Activated naive CD8-positive, alpha-beta T cell treated with anti-CD3 and anti-CD28 coated beads for 36 hours (primary cell): ENCODE measurements at places on chromosomes 16 and 17.

DNA sequence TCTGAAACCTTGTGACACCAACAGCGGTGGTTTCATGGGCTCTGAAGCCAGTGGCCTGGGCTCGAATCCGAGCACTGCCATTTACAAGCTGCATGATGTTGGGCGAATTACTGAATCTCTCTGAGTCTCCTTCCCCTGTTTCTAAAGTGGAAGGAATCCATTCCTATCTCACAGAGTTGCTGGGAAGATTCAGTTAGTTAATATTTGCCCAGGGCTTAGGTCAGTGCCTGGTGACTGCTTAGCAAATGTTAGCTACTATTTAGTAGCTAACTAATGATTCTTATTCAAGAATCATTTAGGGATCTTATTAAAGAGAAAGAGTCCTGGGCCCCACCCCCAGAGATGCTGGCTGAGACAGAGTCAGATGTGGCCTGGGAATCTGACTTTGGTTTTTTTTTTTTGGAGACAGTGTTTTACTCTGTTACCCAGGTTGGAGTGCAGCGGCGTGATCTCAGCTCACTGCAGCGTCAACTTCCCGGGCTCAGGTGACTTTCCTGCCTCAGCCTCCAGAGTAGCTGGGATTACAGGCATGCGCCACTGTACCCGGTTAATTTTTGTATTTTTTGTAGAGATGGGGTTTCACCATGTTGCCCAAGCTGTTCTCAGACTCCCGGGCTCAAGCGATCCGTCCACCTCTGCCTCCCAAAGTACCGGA lies 33.6 kb upstream of the RAI1 start:
- no peaks in the 10 kb centered on the region for H3K27me3 ChIP-seq
- no peak overlapping the region for H3K27ac ChIP-seq
- H3K4me3 ChIP-seq: no peak overlapping the region
- H3K4me1 ChIP-seq: no peaks in the 10 kb centered on the region
- no peak for DNase-seq

DNA sequence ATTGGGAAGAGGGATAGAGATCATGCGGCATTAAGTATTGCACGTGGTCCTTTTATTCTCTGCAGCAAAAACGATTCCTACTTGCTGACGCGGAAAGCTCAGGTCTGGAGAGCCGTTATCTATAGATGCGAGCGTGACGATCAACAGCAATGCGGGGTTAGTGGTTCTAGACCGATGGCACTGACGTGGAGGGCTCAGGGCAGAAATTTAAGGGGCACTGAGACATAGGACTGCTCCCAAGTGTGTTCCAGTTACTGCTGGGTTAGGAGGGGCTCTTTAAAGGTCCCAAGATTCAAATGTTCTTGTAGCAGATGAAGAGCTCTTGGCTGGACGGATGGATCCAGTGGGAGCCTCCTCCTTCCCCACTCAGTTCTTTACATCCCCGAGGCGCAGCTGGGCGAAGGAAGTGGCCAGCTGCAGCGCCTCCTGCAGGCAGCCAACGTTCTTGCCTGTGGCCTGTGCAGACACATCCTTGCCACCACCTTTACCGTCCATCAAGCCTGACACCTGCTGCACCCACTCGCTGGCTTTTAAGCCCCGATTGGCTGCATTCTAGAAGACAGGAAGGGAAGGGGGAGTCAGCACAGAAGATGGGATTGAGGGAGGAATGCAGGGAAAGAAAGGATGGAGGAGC lies 732 bp upstream of the EXOSC6 start:
- peaks cover 19% of the 10 kb centered on the region for H3K4me1 ChIP-seq
- DNase-seq: peak; percentile 33
- H3K27me3 ChIP-seq: peaks cover 3% of the 10 kb centered on the region
- H3K4me3 ChIP-seq: peak overlapping the region; percentile 85
- H3K36me3 ChIP-seq: peaks cover 30% of the 10 kb centered on the region
- peak overlapping the region; percentile 91 for H3K27ac ChIP-seq

- no peaks in the 10 kb centered on the region for H3K27me3 ChIP-seq
- H3K4me3 ChIP-seq: no peak overlapping the region
- no peak overlapping the region for H3K27ac ChIP-seq
- peaks cover 34% of the 10 kb centered on the region for H3K4me1 ChIP-seq
- peaks cover 4% of the 10 kb centered on the region for H3K36me3 ChIP-seq
- no peak for DNase-seq
Measured at GRCh38 chr17:77613218-77613617, 345.3 kb upstream of the TNRC6C start.

DNA sequence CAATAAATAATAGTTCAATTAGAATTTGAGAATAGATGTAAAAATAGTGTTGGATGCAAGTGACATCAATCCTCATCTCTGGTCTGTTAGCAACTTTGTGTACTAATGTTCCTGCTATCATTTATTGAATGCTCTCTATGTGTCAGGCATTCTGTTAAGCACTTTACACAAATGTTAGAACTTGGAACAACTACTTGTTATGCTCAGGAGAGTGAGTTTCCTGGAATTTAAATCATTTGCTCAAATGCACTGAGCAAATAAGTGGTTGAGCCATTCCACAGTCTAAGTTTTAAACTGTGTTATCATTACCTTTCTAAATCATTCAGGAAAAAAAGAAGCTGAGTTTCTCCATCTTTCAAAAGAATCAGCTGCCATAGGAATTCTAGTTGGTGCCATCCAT lies 1327.3 kb upstream of the GOT2 start:
- no peak overlapping the region for H3K27ac ChIP-seq
- DNase-seq: no peak
- H3K4me3 ChIP-seq: no peak overlapping the region
- H3K4me1 ChIP-seq: no peaks in the 10 kb centered on the region
- H3K27me3 ChIP-seq: no peaks in the 10 kb centered on the region

DNA sequence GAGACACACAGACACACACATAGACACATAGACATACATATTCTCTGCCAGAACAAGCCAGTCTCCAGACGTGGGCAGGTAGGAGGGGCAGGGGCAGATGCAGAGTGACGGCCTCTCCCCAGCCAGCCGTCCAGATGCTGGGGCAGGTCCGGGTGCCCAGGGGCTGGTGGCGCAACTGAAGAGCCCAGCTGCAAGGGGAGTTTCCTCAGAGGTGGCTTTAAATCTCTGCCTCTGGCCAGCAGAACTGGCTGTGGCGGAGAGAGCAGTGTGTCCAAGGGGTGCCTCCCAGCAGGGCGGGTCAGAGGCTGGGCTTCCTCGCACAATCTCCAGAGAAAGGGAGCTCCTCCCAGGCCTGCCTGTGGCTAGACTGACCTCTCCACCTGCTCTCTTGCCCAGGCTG lies 9.4 kb upstream of the GCGR start:
- H3K36me3 ChIP-seq: no peaks in the 10 kb centered on the region
- peaks cover 4% of the 10 kb centered on the region for H3K27me3 ChIP-seq
- H3K4me1 ChIP-seq: no peaks in the 10 kb centered on the region
- H3K4me3 ChIP-seq: no peak overlapping the region
- H3K27ac ChIP-seq: no peak overlapping the region

DNA sequence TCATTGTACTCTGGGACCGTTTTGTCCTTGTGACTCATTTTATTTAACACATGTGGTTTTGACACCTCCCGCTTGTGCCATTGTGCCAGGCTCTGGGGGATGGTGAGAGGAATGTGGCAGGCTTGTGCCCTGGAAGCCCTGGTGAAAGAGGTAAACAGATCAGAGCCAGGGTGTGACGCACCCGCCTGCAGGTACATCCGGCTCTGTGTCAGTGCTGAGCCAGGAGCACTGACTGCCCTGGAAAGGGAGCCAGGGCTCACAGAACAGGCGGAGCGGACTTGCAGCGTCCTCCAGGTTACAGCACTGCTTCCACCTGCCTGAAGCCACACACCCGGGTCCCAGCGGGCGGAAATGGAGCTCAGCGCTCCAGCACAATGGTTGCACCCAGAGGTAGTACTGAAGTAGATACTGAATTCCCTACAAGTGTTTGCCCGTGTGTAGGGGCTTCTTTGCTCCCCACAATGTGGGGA lies 30.6 kb downstream of the CDRT15 start:
- no peak overlapping the region for H3K27ac ChIP-seq
- no peaks in the 10 kb centered on the region for H3K27me3 ChIP-seq
- DNase-seq: peak; percentile 39
- H3K4me3 ChIP-seq: no peak overlapping the region
- peaks cover 44% of the 10 kb centered on the region for H3K36me3 ChIP-seq

GRCh38 chr17:37708616-37709212 lies 36.1 kb downstream of the HNF1B start:
- peaks cover 2% of the 10 kb centered on the region for H3K36me3 ChIP-seq
- DNase-seq: no peak
- H3K4me1 ChIP-seq: peaks cover 5% of the 10 kb centered on the region
- no peak overlapping the region for H3K27ac ChIP-seq
